ENCODE measurements at places on chromosomes 13 and 19.

- DNase-seq: no peak
Measured at GRCh38 chr19:13684021-13684420, 80.3 kb upstream of the MRI1 start.

- no peak for DNase-seq
Measured at GRCh38 chr19:17540174-17540573, 15.3 kb upstream of the COLGALT1 start.

DNA sequence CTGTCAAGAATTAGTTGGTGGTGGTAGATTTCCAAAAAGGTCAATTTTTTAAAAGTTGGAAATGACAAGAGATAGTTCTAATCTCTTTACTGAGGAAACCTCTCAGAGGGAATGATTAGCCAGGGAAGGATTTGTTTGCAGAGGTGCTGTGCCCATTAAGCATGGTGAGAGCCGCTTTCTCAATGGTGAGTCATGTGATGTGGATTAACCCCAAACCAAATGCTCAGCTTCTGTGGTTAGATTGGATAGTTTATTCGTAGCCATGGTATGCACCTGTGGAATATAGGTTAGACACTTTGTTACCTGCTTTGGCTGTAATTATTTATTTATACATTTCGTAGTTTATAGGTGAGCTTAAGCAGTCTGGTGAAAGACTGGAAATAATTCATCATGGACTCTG, 7.1 kb downstream of the HNRNPM start:
- no peak for DNase-seq

- DNase-seq: no peak
Measured at GRCh38 chr19:42281146-42281826, 12.2 kb downstream of the CIC start.

GRCh38 chr13:94311893-94312292, 167.6 kb downstream of the DCT start:
- no peak for DNase-seq

DNA sequence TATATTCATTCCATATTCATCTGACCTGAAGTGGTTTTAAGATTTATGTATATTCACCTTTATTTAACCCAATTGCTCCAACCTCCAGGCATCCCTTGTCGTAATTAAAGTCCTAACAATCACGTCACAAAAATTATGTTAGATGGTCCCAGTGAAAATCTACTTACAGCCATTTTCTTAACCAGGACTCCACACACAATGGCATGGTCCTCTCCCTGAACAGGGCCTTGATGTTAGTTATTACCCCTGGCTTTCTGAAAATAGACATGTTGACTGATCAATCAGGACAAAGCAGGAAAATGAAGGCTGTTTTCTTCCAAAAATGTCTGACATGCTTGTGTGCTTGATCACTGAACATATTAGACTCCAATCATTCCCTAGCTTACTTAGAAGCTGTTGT, 542.7 kb upstream of the SLITRK5 start:
- DNase-seq: no peak

GRCh38 chr13:98285317-98285716, 108.2 kb upstream of the RNF113B start:
- DNase-seq: no peak

- DNase-seq: no peak
Measured at GRCh38 chr13:110554227-110554836, 7.2 kb downstream of the RAB20 start.

GRCh38 chr13:94256721-94257120, 222.8 kb downstream of the DCT start:
- DNase-seq: no peak

DNA sequence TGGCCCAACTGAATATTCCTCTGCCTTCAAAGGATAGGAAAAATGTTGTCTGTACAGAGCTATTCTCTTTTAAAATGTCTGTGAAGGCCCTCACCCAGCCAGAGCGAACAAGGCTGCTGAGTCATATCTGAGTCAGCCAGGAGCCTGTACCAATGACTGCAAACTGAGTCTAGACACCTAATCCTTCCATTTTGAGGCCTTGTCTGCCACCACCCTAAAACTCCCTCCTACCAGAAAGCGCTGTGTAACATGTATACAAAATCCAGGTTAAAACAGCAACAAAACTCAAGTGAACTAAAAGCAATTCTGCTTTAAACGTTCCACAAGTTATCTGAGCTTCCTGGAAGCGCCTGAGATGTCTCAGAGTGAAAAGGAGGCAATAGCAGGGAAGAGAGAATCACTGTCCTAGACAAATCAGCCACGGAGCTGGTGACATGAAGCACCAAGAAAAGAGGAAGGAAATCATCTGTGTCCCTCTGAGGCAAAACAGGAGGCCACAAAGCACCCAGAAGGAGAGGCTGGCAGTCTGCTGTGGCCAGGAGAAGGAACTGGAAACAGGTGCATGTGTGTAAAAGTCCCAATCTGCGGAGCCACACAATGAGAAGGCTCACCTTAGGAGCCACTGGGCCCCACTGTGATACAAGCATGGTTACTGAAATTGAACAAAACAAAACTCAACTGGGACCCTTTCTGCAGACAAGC, 10.2 kb downstream of the DHRS12 start:
- DNase-seq: no peak

- no peak for DNase-seq
Measured at GRCh38 chr13:49459580-49459979, 15.5 kb downstream of the SETDB2 start.

- no peak for DNase-seq
Measured at GRCh38 chr13:21123956-21124355, 52.4 kb downstream of the SKA3 start.
